ENCODE measurements at places on chromosomes 3 and 15.

DNA sequence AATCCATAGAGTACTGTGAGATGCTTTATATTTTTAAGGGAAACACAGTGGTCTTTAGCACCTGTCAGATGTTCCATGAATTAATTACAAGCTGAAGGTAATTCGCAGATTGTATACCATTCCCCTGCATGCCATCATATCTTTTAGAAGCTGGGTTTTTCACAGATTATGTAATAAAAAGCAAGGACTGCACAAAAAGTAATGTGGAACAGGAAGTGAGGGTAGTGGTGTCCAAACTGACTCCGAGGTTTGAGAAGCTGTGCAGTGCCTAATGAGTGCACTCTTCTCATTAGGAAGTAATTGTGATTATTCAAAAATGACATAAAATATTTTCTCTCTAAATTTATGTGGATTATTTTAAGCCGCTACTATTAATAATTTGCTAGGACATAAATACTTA lies 123.2 kb downstream of the GOLIM4 start:
- no peak for DNase-seq

DNA sequence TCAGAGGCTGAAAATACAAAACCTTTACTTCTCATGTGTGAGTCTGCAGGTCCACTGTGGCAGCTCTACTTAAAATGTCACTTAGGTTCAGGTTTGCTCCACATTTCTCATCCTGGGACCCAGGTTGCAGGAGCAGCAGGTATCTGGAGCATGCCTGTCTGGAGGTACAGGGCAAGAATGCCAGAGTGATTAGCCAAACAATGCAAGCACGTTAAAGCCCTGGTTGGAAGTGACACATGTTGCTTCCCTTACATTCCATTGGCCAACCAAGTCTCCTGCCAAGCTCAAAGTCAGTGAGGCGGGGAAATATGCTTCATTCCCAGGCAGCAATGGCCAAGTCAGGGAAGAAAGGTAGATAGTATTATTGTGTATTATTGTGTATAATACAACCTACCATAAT lies 76.8 kb upstream of the ARL6 start:
- DNase-seq = no peak

- no peak for DNase-seq
These were observed 128.3 kb downstream of the ATP10A start for GRCh38 chr15:25734680-25735355.

DNA sequence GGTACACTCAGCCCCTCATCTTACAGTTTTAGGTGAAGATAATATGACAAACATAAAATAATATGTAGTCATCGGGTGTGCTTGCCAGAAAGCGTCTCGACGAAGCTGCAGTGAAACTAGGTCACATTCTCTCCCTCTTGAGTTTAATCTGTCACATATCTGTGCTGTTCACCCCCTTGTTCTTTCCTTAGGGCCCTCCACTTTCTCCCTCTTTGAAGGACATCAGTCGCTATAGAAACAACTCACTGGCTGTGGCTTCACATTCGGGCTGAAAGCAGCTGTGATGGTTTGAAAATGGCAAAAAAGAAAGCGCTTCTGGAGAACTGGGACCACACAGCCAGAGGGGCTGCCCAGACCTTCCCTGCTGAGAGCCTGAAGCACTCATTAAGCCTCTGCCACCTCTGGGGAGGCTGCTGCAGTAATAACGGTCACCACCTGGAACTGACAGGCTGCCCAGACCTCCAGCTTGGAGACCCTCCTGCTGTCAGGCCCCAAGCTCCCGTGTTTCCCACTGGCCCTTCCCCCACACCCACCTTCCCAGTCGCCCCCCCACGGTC lies 50.3 kb downstream of the ABTB1 start:
- DNase-seq = no peak

GRCh38 chr3:190018460-190018859 lies 102.2 kb downstream of the P3H2 start:
- no peak for DNase-seq

- no peak for DNase-seq
These were observed 44.8 kb downstream of the AP4E1 start for GRCh38 chr15:50953302-50953701.

DNA sequence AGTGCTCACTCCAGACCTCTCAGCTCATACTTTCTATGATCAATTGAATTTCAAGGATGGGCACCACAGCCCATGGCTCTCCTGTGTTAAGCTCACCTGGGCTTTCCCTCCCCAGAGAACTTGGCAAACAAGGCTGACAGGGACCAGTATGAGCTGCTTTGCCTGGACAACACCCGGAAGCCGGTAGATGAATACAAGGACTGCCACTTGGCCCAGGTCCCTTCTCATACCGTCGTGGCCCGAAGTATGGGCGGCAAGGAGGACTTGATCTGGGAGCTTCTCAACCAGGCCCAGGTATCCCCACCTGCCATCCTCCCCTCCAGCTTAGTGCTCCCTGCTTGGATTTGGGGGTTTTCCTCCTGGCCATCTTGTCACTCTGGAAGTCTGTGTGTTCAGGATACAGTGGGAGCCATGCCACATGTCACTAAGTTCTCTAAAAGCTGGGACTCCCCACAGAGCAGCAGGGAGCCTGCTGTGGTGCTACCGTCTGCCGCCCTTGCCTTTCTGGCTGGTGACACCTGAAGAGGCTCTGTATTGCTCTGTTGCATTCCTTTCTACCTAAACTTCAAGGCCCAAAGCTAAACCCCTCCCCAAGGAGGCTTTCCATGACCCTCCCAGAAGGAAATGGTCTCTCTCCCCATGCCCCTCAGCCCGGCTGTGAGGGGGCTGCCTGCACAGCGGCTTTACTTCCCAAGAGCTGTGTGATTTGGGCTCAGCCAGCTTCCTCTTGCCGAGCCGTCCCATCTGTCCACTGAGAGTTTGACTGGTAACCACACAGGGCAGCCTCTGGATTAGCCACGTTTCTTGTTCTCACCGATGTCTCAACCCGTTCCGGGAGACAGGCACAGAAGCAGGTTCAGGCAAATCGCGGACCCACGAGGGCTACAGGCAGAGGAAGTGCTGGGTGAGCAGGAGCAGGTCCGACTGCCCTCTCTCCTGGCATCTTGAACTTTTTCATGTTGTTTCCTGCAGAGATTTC lies 10.8 kb downstream of the TF start:
- no peak for DNase-seq

DNA sequence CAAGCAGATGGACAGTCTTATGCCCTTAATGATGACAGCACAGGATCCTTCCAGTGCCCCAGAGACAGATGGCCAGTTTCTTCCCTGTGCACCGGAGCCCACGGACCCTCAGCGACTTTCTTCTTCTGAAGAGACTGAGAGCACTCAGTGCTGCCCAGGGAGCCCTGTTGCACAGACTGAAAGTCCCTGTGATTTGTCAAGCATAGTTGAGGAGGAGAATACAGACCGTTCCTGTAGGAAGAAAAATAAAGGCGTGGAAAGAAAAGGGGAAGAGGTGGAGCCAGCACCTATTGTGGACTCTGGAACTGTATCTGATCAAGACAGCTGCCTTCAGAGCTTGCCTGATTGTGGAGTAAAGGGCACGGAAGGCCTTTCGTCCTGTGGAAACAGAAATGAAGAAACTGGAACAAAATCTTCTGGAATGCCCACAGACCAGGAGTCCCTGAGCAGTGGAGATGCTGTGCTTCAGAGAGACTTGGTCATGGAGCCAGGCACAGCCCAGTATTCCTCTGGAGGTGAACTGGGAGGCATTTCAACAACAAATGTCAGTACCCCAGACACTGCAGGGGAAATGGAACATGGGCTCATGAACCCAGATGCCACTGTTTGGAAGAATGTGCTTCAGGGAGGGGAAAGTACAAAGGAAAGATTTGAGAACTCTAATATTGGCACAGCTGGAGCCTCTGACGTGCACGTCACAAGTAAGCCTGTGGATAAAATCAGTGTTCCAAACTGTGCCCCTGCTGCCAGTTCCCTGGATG lies 198.7 kb downstream of the AKAP13 start:
- no peak for DNase-seq

- no peak for DNase-seq
These were observed 66.8 kb upstream of the PXYLP1 start for GRCh38 chr3:141164852-141165251.

GRCh38 chr15:84968301-84968700 lies 13.4 kb upstream of the PDE8A start:
- no peak for DNase-seq

DNA sequence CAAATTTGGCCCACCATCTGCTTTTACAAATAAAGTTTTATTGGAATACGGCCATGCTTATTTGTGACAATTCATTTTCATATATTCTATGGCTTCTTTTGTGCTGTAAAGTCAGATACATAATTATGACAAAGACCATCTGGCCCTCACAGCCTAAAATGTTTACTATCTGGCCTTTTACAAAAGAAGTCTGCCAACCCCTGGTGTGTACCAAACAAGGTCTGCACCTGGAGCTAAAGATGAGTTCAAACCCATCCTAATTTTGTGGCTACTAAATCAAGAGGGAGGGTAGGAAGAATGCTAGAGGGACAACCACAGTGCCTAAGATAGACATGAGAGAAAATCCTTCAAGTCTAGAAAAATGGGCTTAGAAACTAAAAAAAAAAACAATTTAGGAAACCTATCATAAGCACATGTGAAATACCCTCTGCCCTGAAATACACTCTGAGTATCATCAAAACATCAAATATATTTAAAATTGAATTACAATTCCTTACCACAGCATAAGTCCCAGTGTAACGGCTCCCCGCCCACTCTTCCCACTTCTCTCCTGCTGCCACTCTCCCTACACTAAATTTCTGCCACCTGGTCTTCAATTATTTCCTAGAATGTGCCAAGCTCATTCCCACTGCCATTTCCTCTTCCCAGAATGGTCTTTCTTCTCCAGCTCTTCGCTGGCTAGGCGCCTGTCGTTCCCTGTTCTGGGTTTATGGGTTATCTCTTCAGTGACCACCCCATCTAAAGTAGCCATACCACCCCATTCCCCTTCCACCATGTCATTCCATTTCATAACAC lies 950.7 kb upstream of the CFAP20DC start:
- no peak for DNase-seq

DNA sequence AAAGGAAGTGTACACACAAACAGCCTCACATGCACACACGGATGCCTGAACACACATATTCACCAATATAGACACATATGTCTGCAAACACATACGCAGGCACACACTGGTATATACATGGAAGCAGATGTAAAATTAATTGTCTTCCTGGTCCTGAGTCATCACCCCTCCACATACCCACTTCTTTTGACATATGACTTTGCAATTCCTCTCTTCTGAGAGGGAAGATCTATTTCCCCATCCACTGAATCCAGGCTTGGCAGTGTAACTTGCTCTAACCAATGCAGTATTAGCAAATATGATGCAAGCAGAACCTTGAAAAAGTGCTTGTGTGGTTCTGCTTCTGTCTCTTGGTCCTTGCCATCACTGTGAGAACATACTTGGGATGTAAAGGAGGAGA lies 76.8 kb upstream of the HRH1 start:
- DNase-seq = no peak

GRCh38 chr15:45868109-45868691 lies 233.4 kb downstream of the SQOR start:
- no peak for DNase-seq

DNA sequence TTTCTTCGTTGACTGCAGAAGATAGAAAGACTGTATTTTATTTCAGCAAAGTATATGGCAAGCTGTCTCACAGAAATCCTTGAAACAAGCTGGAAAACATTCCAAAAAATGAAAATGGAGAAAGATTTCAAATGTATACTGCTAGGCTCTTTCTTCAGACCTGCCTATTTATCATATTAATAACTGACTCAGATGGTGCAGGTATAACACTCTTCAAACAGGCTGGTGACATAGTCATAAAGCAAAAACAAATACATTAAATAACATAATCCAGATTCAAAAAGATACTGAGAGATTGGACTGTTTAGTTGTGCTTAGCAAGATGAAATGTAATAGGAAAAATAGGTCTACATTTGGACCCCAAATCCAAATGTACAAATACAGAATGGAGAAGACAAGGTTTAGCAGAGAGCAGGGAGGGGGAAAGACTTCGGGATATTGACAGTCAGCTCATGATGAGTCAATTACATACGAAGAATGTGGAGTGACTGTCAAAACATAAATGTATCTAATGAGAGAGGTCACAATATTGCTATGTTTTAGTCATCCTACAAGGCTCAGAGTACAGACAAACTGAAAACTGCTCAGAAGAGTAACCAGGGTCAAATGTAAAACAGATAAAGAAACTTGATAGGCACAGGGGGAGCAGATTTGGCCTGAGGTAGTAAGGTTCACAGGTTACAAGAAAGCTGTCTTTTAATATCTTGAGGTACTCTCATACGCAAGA lies 88.7 kb downstream of the DMXL2 start:
- no peak for DNase-seq

DNA sequence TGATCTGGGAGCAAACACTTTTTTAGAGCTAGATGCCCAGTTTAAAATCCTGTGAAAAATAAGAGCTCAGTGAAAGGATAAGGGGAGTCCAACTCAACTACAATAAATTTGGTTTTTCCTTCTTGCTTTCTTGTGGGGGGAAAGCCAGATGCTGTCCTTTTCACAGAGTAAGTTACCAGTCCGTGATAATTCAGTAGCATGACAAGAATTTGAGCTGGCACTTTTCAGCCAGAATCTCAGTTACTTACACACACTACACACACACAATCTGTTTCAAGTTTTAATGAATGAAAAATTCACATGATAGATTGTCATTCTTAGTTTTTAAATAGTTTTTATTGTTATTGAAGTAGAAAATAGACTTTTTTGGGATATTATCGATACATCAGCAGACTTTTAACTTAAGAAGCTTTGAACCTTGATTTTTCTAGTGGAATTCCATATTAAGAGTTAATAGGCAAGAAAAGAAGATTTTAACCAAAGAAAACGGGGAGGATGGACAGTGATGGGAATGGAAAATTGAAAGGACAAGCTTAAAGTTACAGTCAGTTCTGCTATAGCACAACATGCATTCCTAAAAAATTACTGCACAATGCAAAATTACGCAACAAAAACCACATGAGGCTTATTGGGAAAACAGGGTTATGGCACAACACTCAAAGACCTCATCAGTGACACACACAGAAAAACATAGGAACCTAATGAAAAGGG lies 47.0 kb downstream of the PSMD6 start:
- no peak for DNase-seq

GRCh38 chr3:186368176-186368575 lies 6.1 kb upstream of the DGKG start:
- DNase-seq = no peak

- peak; percentile 40 for DNase-seq
These were observed 2.9 kb downstream of the PHC3 start for GRCh38 chr3:170178651-170179050.

DNA sequence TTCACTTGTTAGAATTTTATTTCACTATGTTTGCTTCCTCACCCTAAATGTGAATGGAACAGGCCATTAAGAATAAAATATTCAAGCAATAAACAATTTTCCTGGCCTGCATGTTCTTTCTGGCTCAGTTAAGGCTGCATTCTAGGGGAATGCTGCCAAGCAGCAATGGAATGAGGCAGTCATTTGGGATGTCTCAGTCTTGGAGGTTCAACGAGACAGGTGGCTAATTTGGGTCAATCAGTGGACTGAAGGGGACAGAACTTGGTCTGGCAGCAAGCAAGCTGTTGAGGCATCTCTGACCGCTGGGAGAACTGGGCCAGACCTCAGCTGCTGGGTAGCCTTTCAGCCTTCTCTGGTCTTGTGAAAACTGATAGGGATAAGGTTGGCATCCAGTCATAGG lies 241.6 kb downstream of the NLGN1 start:
- no peak for DNase-seq
